ENCODE measurements at places on chromosomes 2 and 18. TPM values are rescaled to one million over a fixed set of nuclear protein-coding genes. Genes with fewer than 3 reads are reported as not detected.

MAL gene
- total RNA-seq, result 25.8 TPM

CFAP65 gene
- under 0.01 TPM for total RNA-seq

GPR45 gene
- not detected for total RNA-seq

CCDC68 gene
- total RNA-seq, result under 0.01 TPM

HOXD3 gene
- total RNA-seq, result 3.4 TPM

SLC11A1 gene
- total RNA-seq, result 0.36 TPM

All from melanocyte of skin (primary cell).